ENCODE measurements at places on chromosomes 6 and 20.

DNA sequence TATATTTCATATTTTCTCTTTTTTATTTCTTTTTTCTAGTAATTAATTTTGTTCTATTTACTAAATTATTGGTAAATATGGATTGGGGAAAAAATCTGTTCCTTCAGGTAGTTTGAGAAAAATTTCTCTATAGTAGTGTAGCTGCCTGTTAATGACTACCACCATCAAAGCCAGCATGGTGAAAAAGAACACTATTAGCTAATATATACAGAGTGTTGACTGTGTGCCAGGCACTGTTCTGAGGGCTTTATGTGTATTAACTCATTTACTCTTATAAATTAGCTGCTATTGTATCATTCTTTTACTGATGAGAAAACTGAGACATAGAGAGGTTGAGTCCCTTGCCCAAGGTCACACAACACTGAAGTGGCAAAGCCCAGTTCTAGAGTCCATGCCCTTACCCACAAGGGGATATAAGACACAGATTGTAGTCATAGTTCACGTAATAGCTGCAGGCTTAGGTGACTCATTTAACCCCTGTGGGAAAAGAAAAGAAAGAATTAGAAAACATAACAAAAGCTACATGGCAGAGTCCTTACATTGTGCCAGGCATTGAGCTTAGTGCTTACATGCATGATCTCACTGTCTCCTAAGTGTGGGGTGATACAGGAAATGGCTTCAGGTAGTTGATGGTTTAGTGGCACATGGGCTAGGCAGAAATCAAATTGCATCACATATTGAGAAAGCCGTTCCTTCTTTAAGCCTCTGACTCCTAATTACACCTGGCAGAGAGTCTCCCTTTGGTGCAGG lies 12.2 kb upstream of the AKIRIN2 start:
- DNase-seq = no peak

DNA sequence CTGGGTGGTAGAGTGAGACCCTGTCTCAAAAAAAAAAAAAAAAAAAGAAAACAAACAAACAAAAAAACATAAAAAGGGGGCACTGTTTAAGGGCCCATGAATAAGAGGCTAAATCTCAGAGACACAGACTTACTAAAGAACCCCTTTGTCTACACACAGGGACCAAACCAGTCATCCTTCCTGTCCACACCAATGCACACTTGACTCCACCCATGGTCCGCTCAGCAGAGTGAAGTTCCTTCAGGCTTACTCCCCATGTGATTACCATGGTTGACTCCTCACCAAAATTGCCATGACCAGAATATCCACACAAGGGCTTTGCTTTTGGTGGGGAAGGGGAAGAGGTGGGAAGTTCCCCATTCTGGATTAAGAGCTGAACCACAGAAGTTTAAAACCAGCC lies 19.4 kb upstream of the REPS1 start:
- DNase-seq = no peak

DNA sequence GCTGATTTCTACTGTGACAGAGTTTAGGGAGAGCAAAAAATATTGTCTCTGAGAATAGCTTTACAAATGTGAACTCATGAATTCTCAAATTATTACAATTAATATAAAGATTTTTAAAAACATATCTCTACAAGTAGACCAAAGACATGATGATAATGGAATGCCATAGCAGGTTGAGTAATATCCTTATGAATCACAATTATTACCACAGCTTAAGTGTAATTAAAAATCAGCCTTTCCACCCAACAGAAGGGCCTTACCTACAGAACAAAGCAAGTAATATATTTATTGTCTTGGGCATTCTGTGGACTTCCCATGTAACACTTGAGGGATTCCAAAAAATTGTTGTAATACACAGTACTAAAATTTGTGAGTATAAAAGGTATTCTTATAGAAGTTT lies 1099.6 kb upstream of the GJE1 start:
- DNase-seq = no peak

DNA sequence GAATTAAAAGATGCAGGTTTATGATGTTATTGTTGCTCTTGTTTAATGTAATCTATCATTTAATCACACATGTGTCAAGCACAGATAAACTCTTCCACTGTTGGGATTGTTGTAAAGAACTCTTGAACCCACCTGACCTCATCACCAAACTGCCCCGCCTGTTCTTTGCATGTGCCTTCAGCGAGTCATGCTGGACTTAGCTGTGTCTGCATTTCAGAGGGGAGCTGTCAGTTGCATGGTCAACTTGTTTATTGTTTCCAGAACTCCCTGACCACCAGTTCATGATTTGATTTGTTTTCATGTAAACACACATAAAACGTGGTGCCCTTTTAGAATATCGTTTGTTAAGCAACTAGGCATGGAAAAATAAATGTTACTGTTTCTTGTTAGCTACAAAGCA lies 93.6 kb downstream of the KHDC1L start:
- no peak for DNase-seq

DNA sequence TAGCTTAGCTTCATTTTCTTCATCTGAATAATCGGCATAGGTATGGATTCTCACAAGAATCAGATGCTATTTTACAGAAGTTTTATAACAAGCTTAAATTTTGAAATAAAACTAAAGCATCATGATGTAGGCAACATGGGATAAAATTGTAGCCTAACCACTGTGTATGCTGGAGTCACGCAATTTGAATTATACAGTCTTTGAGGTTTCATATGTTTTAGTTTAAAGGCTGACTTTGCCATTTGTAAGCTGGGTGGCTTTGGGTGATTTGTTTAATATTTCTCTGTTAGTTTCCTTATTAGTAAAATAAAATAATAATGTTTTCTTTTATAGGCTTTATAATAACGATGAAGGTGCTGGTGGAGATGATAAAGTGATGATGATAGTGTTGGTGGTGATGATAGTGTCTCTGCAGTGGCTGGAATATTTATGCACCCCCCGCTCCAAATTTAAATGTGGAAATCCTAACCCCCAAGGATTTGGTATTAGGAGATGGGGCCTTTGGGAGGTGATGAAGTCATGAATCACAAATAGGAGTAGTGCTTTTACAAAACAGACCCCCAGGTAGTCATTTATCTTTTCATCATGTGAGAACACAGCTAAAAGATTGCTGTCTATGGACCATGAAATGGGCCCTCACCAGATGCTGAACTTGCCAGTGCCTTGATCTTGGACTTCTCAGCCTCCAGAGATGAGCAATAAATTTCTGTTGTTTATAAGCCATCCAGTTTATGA lies 42.0 kb downstream of the DOK5 start:
- DNase-seq = no peak
